Psoas muscle (tissue), 8 donors: ENCODE measurements at places on chromosomes 3 and 15. TPM values are rescaled to one million over a fixed set of nuclear protein-coding genes. Genes with fewer than 3 reads are reported as not detected.

DNA sequence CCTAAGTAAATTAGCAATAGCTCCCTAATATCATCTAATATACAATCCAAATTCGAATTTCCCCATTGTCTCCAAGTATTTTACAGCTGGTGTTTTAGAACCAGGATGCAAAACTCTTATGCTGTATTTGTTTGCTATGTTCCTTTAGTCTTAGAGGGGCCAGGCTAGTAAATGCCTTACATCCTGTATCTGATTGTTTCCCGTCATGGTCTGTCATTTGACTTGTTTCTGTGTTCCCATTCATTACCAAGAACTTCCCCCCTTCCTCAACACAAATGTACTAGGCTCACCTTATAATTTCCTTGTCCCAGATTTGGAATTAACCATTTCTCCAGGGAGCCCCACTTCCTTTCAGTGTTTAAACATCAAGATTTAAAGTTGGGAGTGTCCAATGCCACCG, 54.1 kb downstream of the ABTB1 start:
- DNase-seq = no peak

DNA sequence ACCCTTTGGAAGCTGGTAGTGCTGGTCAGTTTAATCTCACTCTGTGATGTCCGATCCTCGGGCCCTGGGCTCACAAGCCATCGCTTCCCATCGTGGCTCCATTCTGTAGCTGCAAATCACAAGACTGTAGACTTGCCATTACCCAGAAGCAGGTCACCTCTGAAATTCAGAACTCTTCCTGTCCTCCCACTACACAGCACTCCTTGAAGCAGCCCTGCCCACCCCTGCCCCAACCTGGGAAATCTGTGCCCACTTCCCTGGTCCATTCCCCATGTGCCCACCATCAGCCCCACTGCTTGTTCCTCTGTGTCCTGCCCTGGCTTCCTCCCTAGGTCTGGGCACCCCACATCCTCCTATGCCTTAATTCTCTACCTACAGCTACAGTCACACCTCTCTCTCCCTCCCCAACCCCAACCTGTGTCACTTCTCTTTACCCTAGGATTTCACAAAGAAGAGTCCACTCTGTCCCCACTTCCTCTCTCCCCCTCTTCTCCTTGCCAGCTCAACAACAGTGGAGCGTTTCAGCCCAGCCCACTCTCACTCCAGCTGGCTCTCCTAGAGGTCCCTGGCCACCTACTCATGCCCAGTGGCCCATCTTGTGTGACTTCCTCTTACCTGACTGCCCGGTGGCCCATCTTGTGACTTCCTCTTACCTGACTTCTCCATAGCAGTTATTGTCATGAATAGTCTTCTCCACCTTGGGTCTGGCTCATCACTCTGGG, 8.3 kb downstream of the ZNF710 start:
- DNase-seq = no peak

DNA sequence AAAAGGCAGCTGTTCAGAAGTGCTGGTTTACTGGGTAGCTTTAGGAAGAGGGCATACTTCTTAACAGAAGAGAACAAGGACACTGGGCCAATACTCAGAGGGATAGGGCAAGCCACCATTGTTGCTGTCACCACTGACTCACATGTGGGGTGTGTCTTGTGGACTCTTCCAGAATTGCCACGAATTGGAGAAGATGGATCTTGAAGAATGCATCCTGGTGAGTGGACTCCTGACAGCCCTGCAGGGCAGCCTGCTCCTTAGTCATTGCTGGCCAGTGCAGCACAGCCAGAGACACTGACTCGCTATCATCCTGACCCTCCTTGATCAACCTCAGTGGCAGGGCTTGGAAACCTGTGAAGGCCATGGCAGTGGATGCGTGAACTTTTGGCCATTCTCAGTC, 62.3 kb downstream of the UBP1 start:
- no peak for DNase-seq

The FBXL22 gene
- total RNA-seq = 0.89 TPM

The ADAMTSL3 gene
- total RNA-seq = 4.2 TPM
